Thoracic aorta (tissue), 2 donors: ENCODE measurements at places on chromosomes 12 and 14. TPM values are rescaled to one million over a fixed set of nuclear protein-coding genes. Genes with fewer than 3 reads are reported as not detected.

PLEK2 gene
- total RNA-seq: 5.9 TPM

TSPAN8 gene
- 12.8 TPM for total RNA-seq

ERG28 gene
- total RNA-seq: 7.7 TPM

AMN gene
- total RNA-seq: not detected

CLECL1 gene
- total RNA-seq: 1.9 TPM

DNA sequence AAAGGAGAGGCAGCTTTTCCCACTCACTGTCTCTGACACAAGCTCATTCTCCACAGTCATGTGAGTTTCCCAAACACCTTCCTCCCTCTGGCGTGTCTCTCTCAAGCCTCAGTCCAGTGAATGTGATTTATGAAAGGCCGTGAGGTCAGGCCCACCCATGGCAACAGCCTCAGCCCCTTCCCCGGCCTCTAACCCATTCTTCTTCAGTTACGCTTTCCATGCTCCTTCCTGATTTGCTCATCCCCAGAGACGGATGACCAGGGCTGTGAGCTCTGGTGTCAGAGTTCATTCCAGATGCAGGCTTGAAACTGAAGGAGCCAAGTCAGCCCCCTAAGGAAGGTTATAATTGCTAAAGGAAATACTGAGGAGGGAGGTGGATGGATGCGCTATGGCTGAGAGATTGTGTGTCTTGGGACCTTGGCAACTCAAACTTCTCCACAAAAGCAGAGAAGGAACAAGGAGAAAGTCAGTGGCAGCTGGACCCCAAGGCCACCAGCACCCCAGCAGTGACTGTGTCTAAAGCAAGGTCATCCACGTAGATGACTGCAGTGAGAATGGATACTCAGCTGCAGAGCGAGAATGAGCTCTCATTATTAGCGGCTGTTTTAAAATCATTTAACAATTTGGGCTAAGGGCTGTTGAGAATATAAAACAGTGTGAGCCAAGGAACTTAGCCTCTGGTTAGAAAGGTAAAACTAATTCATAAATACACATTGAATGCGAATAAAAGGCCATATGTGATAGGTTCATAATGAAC is 84.1 kb downstream of the FBXL14 start:
- no peak for DNase-seq
- no peak overlapping the region for H3K27ac ChIP-seq
- no peaks in the 10 kb centered on the region for H3K27me3 ChIP-seq
- H3K4me1 ChIP-seq: no peaks in the 10 kb centered on the region
- H3K4me3 ChIP-seq: no peak overlapping the region

- no peaks in the 10 kb centered on the region for H3K4me1 ChIP-seq
- no peak overlapping the region for H3K4me3 ChIP-seq
Observed at GRCh38 chr12:23831739-23832138, 117.7 kb downstream of the SOX5 start.

DNA sequence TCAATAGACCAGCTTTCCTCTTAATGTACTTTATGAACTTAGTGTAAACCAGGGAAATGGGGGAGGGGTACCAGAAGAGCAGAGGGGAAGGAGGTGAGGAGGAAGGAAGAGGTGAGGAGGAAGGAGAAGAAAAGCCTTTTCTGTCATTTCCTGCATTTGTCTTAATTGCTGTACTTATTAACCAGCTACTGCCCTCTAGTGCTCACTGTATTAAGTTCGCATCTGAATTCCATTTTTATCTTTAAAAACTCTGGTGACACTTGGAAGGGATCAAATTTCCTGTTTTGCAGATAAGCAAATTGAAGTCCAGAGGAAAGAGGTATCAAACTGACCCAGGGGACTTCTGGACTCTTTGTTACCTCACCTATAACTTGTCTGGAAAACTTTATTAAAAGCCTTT is 22.2 kb downstream of the MANSC1 start:
- H3K27me3 ChIP-seq: no peaks in the 10 kb centered on the region
- no peak for DNase-seq
- no peak overlapping the region for H3K4me3 ChIP-seq
- H3K4me1 ChIP-seq: peaks cover 2% of the 10 kb centered on the region
- H3K36me3 ChIP-seq: no peaks in the 10 kb centered on the region

- no peak for DNase-seq
- H3K36me3 ChIP-seq: no peaks in the 10 kb centered on the region
- no peaks in the 10 kb centered on the region for H3K4me1 ChIP-seq
- H3K27ac ChIP-seq: no peak overlapping the region
- H3K27me3 ChIP-seq: no peaks in the 10 kb centered on the region
Observed at GRCh38 chr14:67221248-67221981, 19.8 kb upstream of the PALS1 start.

GRCh38 chr12:46133751-46134150 is 135.1 kb downstream of the SLC38A1 start:
- no peak overlapping the region for H3K27ac ChIP-seq
- no peaks in the 10 kb centered on the region for H3K4me1 ChIP-seq
- H3K4me3 ChIP-seq: no peak overlapping the region
- no peak for DNase-seq
